NCI-H226 (cell line): ENCODE measurements at places on chromosomes 12 and 14.
A peak's percentile ranks its signal among the peaks of the same experiment; 100 is the strongest.

GRCh38 chr12:18483698-18484325, 222.5 kb downstream of the PIK3C2G start:
- no peak for DNase-seq

DNA sequence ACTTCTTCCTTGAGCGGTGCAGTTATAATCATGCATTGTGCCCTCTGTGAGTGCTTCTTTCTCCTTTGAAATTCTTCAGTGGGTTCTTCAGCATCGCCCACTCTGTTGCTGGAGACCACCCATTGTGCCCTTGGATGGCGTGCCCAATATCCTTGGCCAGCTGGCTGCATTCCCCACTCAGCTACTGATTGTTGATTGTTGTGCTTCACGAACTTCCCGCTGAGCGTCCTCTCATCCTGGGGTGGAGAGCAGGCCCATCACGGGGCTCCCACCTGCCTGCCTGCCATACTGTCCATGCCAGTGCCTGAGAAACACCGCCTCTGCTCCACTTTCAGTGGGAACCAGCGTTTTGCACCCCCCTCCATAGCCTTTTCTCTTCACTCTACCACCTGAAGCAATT, 8.6 kb upstream of the SSTR1 start:
- DNase-seq: no peak

GRCh38 chr12:130617219-130617618, 98.9 kb downstream of the RIMBP2 start:
- DNase-seq: no peak

DNA sequence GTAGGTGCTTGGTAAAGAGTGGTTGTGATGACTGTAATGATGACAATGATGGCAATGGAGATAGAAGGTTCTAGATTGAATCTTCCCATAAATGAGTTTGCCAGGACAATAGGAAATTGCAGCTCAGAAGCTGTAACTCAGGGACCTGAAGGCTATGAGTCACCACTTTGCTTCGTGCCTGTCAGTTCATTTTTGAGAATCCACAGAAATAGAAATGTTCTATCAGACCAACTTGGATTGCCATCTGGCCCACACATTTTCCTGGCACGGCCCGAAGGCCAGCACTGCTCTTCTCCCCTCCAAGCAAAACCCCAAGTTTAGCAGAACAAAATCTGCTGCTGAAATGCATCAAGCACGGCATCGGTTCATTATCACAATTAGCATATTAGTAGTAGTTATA, 1127.0 kb downstream of the BCL11B start:
- no peak for DNase-seq

DNA sequence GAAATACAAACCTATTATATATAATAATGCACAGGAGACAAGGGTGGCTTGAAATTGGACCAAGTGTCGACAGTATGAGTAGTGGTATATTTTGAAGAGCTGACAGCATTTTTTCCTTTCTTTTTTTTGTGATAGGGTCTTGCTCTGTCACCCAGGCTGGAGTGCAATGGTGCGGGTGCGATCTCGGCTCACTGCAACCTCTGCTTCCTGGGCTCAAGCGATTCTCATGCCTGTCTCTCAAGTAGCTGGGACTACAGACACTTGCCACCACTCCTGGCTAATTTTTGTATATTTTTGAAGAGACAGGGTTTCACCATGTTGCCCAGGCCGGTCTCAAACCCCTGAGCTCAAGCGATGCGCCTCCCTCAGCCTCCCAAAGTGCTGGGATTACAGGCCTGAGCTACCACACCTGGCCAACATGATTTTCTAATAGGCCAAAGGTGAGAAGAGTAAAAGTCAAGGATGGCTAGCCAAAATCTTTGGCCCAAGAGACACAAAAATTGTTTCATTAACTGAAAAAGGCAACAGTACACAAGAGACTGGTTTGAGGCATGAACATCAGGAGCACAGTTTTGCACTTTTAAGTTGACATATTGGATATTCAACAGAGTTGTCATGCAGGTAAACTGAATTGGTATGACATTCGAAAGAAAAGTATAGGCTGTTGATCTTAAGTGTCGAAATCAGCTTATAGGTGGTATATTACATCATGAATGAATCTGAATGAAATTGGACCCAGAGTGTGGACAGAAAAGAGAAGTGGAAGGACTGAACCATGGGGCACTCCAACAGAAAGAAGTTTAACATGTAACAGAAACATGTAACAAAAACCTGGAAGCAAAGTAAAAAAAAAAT, 12.5 kb downstream of the HNRNPC start:
- DNase-seq: no peak

DNA sequence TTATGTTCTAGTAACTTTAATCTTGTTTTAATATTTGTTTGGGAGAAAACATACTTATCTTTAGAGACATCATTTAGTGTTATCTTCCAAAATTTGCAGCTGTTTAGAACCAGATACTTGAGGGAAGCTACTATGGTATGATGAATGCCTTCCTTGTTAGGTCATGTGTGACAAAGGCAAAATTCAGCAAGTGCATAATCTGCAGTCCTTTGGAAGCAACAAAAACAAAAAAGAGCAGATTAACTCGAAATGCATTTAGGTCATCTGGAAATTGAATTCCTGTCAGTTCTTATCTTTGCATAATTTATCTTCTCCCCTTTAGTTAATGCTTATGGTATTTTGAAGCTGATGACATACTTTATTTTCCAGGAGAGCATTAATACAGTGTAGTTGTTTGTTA, 3.5 kb downstream of the FBXO34 start:
- peak; percentile 93 for DNase-seq

DNA sequence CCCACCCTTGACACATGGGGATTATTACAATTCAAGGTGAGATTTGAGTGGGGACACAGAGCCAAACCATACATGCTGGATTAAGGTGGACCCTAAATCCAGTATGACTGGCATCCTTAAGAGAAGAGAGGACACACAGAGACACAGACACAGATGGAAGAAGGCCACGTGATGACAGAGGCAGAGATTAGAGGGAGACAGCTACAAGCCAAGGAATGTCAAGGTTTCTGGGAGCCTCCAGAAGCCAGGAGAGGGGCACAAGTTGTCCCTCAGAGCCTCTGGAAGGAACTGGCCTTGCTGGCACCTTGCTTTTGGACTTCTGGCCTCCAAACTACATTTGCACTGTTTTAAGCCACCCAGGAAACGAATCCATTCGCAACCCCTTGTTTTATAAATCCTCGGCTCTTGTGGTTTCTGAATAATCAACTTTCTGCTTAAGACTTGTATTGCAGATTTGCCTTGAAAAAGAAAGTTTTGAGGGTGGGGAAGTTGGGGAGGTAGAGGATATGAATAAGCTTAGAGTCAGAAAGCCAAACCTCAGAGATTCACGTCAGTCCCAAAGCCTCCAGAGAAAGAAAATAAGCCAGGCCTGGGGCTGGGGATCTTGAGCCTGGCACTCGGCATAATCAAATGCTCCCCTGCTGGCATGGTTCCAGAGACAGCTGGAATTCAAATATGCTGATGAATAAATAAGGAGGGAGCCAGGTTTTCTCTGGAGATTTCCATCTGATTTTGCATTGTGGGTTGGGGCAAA, 224.2 kb upstream of the PWP1 start:
- DNase-seq: peak; percentile 80

DNA sequence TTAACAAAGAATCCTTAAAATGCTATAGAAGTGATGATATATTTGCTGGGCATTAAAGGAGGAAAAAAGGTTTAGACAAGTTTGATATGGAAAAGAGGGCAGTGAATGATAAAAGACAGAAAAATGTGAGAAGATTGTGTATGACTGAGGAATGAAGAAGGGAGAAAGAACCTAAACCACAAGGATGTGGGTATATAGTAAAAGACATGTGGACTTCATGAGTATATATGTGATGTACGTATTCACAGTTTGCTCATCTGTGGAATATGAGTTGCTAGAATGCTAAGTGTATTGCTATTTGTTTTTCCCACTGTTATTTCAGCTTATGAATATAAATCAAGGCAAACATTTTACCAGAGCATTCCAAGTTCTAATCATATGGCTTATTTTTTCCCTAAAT, 2.1 kb upstream of the SLC16A7 start:
- DNase-seq: no peak

DNA sequence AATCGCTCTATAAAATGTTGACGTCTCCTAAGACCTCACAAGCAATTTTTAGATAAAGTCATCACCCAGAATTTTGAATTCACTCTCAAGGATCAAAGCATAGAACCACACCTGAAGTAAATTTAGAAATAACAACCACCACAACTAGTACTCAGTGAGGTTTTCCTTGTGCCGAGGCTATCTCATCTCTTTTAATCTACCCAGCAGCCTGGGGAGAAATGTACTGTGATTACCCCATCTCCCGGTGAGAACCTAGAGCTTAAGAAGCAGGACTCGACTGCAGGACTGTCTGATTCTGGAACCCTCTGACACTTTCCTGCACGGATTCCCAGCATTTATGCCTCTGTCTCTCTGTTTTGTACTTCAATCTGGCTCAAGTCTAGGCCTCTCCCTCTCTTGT, 180.9 kb upstream of the PLXNC1 start:
- DNase-seq: no peak

DNA sequence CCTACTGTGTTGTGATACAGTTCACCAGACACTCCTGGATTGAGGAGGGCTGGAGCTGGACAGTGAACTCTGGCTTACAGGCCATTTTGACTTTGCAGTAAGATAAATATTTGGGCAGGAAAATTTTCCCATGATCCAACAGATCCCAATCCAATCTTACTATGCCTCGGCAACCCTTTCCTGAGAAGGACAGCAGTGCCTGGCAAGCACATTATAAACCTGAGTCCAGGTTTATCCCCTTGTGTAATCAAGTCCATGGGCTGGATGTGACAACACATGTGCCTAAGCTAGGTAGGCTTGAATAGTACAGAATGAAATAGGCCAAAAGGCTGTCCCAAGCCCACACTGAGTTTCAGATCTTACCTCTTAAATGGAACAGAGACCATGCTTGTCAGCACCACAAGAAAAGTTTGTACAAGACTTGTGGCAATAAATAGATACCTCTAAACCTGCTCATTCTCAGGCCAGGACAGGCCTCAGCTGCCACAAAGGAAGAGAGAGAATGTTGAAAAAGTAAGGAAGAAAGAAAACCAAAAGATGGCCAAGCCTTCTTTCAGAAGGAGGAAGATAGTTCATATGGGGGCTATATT, 34.9 kb downstream of the CREBL2 start:
- DNase-seq: no peak

DNA sequence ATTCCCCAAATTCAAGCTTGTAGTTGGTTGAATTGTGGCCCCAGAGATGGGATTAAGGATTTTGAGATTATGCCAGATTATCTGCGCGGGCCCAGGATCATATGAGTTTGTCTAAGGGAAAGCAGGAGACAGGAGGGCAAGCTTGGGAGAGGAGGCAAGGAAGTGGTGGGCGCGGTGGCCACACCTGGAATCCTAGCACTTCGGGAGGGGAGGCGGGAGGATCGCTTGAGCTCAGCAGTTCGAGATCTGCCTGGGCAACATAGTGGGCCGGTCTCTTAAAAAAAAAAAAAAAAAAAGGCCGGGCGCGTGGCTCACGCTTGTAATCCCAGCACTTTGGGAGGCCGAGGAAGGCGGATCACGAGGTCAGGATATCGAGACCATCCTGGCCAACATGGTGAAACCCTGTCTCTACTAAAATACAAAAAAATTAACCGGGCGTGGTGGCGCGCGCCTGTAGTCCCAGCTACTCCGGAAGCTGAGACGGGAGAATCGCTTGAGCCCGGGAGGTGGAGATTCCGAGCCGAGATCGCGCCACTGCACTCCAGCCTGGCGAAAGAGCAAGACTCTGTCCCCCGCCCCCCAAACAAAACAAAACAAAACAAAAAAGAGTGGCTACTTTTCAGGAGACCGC, 881 bp upstream of the PUS1 start:
- DNase-seq: no peak

DNA sequence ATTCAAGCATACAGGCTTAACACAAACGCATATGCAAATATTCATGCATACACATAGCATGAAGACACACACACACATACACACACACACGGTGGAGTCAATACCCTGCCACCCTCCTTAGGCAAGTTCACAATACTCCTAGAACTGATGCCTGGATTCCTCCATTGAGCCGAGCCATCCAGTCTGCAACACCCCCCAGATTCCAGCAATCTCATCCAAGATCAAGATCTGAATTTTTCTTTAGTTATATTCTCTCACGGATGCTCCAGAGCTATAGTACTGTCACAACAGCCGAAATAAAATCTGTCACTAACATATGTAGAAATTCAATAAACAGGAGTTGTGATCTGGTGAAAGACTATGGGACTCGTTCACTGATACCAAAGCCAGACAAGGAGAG, 110.8 kb downstream of the NUAK1 start:
- no peak for DNase-seq

- no peak for DNase-seq
These were observed 120.1 kb downstream of the ASCL4 start for GRCh38 chr12:107894589-107894988.

DNA sequence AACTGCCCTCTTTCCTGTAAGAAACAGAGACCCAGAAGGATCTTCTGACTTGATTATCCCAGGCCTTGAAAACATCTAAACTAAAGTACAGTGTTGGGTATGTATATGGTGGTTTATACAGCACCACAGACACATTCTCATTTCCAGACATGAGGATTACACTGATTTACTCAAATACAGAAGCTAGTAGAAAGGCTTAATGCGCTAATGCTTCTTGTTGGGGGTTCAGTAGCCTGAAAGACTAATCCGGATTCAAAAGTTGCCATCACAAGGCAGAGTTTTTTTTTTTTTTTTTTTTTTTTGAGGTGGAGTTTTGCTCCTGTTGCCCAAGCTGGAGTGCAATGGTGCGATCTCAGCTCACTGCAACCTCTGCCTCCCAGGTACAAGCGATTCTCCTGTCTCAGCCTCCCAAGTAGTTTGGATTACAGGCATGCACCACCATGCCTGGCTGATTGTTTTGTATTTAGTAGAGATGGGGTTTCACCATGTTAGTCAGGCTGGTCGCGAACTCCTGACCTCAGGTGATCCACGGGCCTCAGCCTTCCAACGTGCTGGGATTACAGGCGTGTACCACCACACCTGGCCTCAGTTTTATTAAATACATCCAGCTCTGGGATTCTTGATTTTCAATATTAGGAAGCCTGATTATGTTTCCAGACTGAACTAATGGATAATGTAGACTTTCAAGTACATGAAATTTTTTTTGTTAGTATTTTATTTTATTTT, 46.3 kb upstream of the HECTD1 start:
- no peak for DNase-seq

DNA sequence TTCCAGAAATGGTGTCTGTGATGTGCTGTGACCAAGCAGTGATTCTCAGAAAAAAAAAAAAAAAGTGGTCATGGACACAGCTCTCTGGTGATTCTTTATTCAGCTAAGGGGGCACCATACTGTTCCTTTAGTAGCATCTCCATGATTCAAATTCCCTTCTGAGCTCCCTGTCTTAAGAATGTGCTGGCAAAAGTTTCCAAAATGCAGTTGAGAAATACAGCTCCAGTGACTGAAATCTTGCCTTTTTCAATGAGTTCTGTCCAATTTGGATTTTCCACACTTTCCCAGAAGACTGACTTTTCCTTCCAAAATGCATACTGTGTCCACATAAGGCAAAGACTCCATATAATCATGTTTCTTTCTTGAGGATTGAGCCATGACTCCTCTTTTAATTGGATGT, 24.3 kb upstream of the CPM start:
- no peak for DNase-seq

- DNase-seq: no peak
These were observed 208.3 kb downstream of the PHETA1 start for GRCh38 chr12:111160350-111161241.
